Stimulated activated CD8-positive, alpha-beta memory T cell treated with anti-CD3 and anti-CD28 coated beads, Interleukin-15, amount 100 ng/mL, for 48 hours (primary cell): ENCODE measurements at places on chromosomes 16 and 17.

- DNase-seq, result no peak
These were observed 40.8 kb downstream of the MRM1 start for GRCh38 chr17:36641877-36642845.

DNA sequence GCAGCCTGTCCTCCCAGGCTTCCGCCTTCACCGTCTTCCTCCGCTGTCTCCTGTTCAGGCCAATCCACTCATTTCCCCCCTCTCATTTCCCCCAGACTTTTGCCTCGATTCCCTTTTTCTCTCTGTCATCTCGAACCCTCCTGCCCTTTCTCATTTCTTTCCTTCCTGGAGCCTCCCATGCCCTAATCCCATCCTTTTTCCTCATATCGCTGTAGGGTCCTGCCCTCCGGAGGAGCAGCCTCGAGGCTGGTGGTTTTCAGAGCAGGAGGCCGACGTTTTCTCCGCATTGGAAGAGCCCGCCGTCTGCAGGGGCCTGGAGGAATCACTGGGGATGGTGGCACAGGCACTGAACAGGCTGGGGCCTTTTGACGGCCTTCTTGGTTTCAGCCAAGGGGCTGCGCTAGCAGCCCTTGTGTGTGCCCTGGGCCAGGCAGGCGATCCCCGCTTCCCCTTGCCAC, 597 bp downstream of the OVCA2 start:
- no peak for DNase-seq

DNA sequence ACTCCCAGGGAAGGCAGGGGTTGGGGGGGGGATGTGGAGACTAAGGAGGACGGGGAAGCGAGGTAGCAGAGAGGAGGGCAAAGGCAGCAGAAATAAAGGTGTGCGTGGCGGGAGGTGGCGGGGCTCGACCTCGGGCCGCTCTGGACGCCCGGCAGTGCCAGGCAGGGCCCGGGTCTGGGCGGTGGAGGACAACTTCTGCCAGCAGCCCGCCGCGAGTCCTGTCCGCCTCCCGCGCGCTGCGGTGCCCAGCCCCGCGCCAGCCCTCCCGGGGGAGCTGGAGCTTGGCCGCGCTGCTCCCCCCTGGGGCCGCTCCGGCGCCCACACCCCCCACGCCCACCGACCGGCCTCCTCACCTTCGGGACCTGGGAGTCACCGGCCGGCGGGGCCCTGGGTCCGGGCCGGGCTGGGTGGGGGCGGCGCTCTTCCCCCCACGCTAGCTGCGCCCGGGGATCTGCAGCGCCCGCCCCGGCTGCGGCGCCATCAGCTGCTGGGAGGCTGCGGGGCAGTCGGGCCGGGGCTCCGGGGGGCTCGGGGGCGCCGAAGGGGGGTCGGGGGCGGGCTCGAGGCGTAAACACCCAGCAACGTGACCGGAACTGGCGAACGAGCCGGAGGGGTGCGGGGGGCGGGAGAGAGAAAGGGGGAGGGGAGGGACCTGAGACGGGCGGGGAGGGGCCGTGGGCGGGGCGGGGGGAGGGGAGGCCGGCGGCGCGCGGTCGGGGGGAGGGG, at the start of gene CCDC92B:
TSS of gene CCDC92B (minus strand) at position 595 of the 726 bp plus-strand sequence. CDS start 14,507 bp downstream, outside the sequence.
- DNase-seq, result no peak

GRCh38 chr16:3800019-3800418, 80.5 kb downstream of the CREBBP start:
- DNase-seq, result no peak

DNA sequence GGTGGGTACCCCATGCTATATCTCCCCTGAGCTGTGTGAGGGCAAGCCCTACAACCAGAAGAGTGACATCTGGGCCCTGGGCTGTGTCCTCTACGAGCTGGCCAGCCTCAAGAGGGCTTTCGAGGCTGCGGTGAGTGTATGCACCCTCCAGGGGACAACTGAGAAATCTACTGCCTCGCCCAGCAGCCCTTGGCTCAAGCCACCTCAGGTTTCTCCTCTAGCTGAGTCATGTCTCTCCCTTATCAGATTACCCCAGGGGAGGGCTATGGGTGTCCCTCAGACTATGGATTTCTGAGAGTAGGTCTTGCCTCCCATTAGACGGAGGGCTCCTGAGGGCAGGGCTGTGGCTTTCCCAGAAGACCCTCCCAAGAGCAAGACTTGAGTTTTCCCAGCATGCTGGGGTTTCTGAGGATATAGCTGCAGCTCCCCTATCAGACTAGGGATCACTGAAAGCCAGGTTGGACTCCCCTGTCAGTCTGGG, 6.7 kb downstream of the NEK8 start:
- DNase-seq, result no peak

DNA sequence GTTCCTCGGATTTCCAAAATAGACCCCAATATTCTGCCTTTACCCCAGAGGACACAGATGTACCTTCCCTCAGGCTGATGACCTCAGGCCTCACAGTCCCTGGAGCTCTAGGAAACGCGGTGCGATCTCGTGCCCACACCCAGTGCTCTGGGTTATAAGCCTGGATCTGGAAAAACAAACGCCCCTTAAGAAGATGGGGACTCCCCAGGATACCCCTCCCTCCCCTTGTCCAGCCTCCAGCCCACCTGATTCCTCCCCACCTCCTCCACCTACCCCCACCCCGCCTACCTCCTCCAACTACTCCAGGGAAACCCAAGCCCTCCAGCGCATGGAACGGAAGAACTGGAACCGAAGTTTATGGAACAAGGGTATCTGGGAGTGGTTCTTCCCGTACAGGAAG, 19.1 kb downstream of the PRR11 start:
- no peak for DNase-seq

DNA sequence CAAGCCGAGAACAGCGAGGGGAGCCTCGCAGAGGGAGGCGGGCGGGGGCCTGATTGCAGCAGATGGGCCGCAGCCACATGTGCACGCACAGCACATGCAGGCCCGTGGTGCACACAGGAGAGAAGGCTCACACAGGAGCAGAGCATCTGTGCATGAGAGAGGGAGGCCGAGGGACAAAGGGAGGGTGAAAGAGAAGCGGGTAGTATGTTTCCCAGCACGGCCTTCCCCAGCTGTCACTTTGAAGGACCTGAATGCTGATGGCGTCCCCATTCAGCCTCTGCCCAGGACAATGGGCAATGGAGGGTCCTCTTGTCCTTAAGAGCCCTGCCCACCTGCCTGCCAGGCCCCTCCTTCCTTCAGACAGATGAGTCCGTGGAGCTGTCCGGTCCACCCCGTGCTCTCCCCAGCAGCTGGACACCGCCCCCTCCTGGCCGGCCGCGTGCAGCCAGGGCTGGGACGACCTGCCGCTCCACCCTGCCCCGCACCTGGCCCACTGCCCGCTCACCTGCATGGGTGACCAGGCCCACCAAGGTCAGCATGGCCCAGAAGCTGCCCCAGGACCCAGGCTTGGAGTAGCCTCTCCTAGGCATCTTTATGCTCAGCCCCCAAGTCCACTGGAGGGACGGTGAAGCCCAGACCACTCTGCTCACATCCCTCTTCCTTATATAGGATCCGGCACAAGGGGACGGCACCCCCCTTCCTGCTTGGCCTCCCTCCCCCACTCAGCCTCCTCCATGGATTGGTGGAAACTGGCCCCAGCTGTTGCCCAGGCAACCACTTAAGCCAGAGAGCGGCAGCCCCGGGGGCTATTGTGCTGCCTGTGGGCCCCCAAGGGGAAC, at the start of gene BTBD17:
TSS of gene BTBD17 (minus strand) at position 639 of the 839 bp plus-strand sequence. CDS start at position 590, 49 bp downstream.
- DNase-seq, result no peak

DNA sequence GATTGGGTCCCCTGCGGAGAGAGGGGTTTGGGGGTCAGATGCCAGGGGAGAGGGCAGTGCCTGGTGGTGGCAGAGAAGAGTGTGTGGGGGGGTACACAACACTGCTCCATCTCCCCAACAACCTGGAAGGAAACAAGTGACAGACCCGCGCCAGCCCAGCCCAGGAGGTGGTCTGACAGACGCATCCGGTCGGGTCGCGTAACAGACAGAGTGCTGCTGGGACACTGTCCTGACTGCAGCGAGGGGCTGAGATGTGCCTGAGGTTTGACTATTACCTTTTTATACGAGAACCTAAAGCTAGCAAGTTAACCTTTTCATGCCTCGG, 16.2 kb downstream of the UNC13D start:
- DNase-seq, result no peak

GRCh38 chr17:35432176-35433074, at the start of gene SLFN12:
TSS of gene SLFN12 (minus strand) at chr17:35432500. CDS start at chr17:35423028, 9,472 bp downstream.
- no peak for DNase-seq

GRCh38 chr17:10294180-10294579, 78.6 kb downstream of the MYH13 start:
- no peak for DNase-seq

GRCh38 chr16:17026600-17027242, 444.0 kb downstream of the XYLT1 start:
- DNase-seq, result peak; percentile 34

GRCh38 chr16:57791893-57792461, 10.3 kb downstream of the KIFC3 start:
- no peak for DNase-seq

GRCh38 chr16:57775661-57776469, 26.4 kb downstream of the KIFC3 start:
- DNase-seq, result no peak

GRCh38 chr17:80778716-80779115, 212.9 kb upstream of the CHMP6 start:
- no peak for DNase-seq

- no peak for DNase-seq
These were observed 116.6 kb upstream of the TNRC6C start for GRCh38 chr17:77841742-77842527.

DNA sequence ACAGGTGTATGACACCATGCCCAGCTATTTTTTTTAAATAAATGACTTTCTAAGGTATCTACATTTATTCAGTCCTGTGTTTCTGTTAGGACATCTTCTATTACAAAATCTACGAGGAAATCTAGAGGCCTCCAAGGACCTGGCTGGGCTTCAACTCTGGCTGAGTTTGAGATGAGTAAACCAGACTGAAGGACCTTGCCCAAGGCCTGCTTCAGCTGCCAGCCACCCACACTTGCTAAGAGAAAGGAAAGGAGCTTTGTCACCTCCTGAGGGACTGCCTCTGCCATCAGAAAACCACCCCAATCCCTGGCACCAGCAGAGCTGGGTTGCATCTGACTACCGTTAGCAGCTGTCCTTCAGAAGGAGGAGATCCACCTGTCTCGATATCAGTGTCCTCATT, 1.3 kb upstream of the MYO1D start:
- DNase-seq, result no peak

GRCh38 chr17:72631568-72631948, 460.9 kb downstream of the SLC39A11 start:
- no peak for DNase-seq

- DNase-seq, result no peak
These were observed 37.1 kb upstream of the FOXJ1 start for GRCh38 chr17:76178124-76178523.

DNA sequence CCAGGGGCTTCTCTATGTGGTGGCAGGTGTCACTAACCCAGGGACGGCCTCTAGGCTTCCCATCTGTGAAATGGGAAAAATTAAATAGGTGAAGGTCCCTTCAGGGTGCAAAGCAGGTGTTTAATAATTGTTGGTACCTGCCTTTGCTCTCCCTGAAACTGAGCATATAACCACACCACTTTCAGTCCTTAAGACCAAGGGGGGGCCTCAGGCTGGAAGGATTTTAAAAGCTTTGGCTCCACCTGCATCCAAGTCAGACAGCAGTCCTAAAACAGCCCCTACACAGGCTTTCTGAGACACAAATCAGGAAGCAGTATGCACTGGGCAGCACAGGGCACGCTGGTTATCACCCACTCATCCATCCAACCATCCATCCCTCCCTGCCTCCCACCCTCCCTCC, 55.0 kb downstream of the TK2 start:
- DNase-seq, result no peak

DNA sequence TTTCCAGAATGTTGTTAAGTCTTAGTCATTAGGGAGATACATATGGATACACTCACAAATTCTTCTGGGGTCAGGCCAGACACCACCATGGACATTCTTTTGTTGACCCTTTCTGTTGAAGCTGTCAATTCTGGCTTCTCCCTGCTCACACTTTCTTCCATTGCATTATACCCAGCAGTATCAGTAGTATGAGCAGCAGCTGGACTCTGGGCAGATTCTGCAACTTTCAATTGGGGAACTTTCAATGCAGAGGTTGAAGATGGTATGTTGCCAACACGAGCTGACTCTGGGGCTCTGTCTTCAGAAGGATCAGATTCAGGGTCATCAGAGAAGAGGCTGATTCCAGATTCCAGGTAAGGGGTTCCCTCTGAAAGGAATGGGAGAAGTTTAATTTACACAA, 45.8 kb downstream of the RND2 start:
- no peak for DNase-seq

- DNase-seq, result no peak
These were observed 8.9 kb downstream of the CCP110 start for GRCh38 chr16:19532601-19533000.

DNA sequence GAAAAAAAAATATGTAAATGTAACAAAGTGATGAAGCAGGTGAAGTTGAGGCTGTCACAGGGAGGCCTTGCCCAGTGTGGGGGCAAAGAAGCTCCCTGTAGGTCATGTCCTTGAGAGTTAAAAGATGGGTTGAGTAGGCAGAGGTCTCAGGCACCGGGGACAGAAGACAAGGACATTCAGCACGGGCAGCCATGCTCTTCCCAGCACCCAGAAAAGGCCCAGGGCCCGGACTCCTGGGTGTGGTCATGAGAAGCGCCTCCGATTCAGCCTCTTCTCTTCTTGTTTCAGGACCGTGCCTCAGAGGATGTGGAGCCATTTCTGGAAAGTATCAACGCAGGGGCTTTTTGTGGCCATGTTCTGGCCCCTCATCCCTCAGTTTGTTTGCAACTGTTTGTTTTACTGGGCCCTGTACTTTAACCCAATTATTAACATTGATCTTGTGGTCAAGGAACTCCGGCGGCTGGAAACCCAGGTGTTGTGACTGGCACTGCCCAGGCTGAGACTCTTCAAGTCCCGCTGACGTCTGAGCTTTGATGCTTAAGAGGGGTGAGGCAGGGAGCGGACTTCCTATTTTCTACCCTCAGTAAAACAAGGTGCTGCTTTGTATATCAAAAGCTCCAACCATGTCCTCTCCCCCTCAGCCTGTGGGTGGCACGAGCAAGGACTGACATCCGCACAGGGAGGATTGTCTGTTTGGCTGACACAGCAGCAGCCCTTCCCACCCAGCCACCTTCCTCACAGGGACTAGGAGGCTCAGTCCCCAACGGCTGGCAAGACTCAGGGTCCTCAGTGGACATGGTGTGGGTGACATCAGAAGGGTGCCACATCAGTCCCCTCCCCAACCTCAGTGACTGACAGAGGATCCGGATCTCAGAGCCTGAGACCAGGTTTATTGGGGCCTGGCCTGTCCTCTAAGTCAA, 26.5 kb downstream of the PLA2G10 start:
- DNase-seq, result no peak

GRCh38 chr17:12672947-12673346, 7.3 kb downstream of the MYOCD start:
- DNase-seq, result no peak

DNA sequence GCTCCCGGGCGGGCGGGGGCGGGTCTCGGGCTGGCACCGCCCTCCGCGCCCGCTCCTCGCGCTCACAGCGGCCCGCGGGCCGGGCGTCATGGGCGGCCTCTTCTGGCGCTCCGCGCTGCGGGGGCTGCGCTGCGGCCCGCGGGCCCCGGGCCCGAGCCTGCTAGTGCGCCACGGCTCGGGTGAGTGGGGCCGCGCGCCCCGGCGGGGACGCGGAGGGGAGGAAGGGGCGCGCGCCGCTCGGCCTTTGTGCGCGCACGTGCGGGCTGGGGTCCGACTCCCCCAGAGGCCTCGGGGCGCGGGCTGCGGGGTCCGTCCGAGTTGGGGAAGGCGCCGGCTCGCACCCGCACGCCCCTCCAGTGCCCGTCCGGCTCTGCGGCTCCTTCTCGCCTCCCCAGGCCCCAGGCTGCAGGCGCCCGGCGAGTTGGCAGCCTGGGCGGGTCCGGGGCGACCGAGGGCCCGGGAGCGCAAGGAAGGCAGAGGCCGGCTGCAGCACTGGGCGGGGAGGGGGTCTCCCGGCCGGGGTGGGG, at the start of gene NME4:
TSS of gene NME4 (plus strand) at position 65 of the 527 bp plus-strand sequence. CDS start at position 89, 24 bp downstream.
- no peak for DNase-seq

GRCh38 chr17:41812381-41813151, at the start of gene FKBP10:
TSS of gene FKBP10 (plus strand) at chr17:41813004. CDS start at chr17:41813035, 31 bp downstream.
- DNase-seq, result no peak
